ENCODE measurements at places on chromosomes 4 and X.

DNA sequence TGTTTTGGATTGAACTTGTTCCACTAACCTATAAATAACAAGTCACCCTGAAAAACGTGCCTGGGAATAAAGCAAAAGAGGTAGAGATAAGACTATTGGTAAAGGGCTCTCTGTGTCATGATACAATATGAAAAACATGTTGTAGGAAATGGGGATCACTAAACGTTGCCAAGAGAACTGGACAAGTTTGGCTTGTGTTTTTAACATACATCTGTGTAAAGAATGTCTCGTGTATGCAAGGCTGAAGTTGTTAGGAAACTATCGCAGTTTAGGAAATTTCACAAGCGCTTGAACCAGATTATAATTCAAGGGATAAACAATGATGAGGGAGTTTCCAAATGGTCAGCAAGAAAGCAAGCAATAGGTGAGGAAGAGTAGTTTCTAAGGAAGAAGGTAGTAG lies 655.8 kb downstream of the PCDH7 start:
- no peak for DNase-seq

GRCh38 chr4:140135529-140136088 lies 18.4 kb downstream of the MAML3 start:
- no peak for DNase-seq

GRCh38 chr4:169245061-169245460 lies 25.7 kb downstream of the SH3RF1 start:
- no peak for DNase-seq

DNA sequence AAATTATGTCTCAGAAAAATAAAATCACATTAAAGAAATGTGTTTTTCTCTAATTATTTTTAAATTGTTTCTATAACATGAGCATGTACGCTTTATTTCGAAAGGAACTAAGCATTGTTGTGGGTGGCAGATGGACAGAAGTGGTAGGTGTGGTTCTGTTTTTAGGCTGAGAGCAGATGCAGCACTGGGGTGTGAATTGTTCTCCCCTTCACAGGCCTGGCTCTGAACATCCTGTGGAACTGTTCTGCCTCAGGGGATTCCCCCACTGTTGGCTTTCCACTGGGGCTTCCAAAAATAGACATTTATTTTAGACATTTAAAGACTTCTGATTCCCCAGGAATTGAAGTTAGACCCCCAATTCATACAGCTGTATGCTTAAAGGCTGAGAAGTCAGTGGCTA lies 41.9 kb upstream of the PDHA2 start:
- DNase-seq: no peak

- DNase-seq: no peak
Observed at GRCh38 chr4:18566970-18567799, 545.6 kb upstream of the LCORL start.

GRCh38 chr4:51870441-51871188 lies 27.7 kb downstream of the DCUN1D4 start:
- DNase-seq: no peak

- DNase-seq: no peak
Observed at GRCh38 chr4:111712093-111712677, 433.1 kb upstream of the FAM241A start.

- DNase-seq: no peak
Observed at GRCh38 chr4:168722391-168722790, 225.5 kb downstream of the PALLD start.

DNA sequence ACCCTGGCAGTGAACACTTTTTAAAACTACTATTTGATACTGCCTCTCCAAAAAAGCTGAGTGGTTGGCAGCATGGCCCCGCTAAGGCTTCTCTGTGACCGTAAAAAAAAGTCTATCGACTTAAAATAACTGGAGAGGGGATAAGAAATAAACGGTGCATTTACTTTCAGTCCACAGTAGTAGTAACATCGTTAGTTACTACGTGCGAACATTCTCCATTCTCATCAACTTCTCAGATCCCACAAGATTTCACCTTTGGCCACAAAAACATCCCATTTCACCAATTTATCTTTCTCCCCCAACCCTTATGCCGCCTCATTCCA lies 524 bp upstream of the EXOSC9 start:
- DNase-seq: no peak

- no peak for DNase-seq
Observed at GRCh38 chrX:133781174-133781573, 204.2 kb downstream of the GPC3 start.

- DNase-seq: no peak
Observed at GRCh38 chr4:152075253-152075928, 314.6 kb upstream of the GATB start.
